Left colon (tissue), 2 donors: ENCODE measurements at places on chromosomes 3 and 15. TPM values are rescaled to one million over a fixed set of nuclear protein-coding genes. Genes with fewer than 3 reads are reported as not detected.

DNA sequence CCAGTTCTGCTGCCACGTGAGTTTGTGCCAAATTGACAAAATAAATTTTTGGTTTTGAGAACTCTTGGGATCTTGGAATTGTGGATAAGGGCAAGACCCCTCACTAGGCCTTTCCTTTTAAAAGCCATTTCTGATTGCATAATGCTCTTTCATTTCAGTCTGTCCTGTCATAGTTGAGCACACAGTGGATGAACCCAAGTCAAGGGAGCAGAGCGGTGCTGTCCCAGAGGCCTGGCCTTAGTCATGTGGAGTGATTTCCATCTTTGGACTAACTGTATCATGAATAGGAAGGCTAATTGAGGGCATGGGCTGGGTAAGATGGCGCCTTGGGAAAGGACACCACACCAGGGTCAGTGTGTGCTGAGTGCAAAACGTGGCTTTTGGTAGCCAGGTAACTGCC is 304.0 kb downstream of the UACA start:
- no peak for DNase-seq

The GREM1 gene
- 13.7 TPM for total RNA-seq

The XCR1 gene
- total RNA-seq: 0.64 TPM

The P2RY14 gene
- 7.3 TPM for total RNA-seq

DNA sequence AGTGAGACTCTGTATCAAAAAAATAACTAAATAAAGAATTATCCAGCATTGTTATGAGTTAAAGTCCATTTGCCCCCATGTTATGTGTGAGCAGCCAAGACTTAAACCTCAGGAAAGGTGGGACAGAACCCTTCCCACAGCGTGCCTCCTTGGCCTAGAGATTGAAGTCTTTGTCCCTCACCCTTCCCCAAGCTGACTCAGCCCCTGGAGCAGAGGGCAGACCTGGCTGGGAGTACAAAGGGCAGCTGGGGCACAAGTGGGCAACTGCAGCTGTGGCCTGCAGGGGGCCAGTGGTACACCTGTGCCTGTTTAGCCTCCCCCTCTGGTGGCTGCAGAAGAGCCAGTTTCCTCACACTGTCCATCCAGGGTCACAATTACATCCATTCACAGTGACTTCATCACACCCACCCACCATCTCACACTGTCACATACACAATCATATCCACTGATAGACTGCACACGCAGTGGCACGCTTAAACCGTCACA is 940 bp upstream of the ACY1 start:
- peak; percentile 80 for DNase-seq

The NANOGP8 gene
- total RNA-seq: 0.34 TPM

The CPLX3 gene
- total RNA-seq: 0.15 TPM

DNA sequence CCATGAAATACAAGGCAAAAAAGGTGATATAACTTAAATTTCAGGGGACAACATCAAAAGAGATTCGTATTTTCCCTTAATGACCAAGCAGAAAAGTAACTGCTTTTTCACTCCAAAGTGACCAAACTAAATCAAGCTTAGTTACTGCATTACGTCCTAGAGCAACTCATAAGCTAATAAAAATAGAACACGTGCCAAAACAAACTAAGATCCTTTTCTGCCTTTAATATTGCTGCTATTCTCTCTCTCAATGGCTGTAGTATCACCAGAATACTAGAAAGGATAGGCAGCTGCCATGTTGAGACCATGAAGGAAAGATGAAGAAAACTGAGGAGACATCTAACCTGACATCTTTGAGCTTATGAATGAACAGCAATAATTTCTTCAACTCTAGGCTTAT is 43.3 kb downstream of the UBXN7 start:
- no peak for DNase-seq

The TM4SF18 gene
- total RNA-seq: 2.0 TPM

The ITIH1 gene
- total RNA-seq: not detected

The GUCA1C gene
- not detected for total RNA-seq

The CYP8B1 gene
- not detected for total RNA-seq

GRCh38 chr15:82663186-82663600 is 16.0 kb upstream of the CPEB1 start:
- DNase-seq: no peak

GRCh38 chr15:33941279-33942063 is 26.8 kb upstream of the CHRM5 start:
- no peak for DNase-seq

DNA sequence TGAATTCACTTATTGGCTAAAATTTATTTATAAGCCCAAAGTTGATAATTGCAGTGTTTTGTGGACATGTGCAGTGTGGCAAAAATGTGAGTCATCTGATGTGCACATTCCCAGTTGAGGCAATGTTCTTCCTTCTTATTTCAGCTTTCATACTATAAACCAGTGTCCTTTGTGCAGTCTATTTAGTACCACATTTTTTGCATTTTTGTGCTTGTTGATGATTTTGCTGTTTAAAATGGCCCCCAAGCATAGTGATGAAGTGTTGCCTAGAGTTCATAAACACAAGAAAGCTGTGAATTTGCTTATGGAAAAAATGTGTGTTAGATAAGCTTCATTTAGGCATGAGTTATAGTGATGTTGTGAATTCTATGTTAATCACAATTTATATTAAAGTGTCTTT is 19.4 kb upstream of the IL20RB start:
- DNase-seq: no peak

The RTP1 gene
- not detected for total RNA-seq

The RHCG gene
- total RNA-seq: 0.89 TPM

The SLC12A1 gene
- total RNA-seq: not detected

The ATP13A5 gene
- total RNA-seq: not detected

GRCh38 chr3:185715091-185715490 is 109.8 kb downstream of the IGF2BP2 start:
- DNase-seq: no peak

GRCh38 chr3:86989006-86989405 is 1.9 kb downstream of the VGLL3 start:
- DNase-seq: no peak

The PLA2G4D gene
- 0.31 TPM for total RNA-seq

DNA sequence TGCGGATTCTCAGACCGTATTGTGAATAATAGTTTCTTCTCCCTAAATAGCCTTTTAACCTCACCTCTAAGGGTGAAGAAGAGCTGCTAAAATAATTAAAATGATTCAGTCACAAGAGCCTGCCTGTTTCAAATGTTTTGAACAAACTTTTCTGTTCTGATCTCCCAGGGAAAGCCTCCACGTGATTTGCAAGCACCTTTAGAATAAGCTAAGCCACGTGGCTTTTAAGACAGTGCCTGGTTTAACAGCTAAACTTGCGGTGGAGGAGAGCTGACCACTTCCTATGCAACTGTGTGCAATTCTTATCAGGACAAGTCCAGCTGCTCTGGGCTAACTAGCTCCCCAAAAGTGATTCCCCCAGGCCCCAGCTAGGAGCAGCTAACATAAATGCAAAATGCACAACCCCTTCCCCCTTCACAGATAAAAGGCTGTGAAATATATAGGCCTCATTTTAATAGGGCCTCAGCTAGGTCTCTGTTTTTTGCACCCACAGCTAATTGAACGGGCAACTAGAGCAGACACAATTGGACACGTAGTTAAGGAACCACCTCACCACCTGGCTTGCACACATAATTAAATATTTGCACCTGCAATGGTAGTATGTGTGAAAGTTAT is 401.2 kb upstream of the NR2F2 start:
- DNase-seq: no peak

- no peak for DNase-seq
These were observed 1056.4 kb downstream of the NTRK3 start for GRCh38 chr15:87200149-87200548.

DNA sequence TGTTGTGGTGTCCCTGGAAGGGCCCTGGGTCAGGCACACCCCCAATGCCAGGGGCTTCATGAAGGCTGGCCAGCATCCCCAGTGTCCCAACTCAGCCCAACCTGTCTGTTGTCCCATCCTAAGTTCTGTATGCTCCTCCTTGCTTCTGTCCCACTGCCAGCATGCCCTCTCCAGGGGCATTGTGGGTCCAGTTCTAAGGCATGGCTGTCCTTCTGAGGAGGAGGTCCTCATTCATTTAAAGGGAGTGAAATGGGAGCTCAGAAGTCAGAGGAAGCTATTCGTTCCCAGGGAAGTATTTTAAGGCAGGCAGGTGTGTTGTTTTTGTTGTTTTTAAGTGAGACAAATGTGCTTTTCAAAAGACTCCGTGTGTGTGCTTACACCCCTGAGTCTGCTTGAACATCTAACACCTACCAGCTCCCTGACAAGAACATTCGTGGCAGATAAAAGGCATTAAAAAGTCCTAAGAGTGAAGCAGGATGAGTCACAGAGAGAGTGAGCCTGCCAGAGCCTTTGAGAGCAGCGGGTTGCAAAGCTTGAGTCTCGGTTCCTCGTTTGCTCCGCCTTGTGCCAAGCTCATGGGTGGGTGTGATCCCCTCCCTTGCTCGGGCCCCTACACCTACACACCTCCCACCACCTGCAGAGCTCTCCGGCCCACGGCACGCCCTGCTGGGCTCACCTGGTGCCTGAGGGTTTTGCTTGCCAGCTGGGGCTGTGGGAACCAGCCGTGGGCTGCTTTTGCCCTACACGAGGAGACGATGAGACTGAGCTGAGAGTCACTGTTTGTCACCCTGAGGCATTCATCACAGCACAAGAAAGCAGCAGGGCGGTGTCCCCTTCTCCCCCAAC is 183.4 kb upstream of the TOPAZ1 start:
- DNase-seq: peak; percentile 32

DNA sequence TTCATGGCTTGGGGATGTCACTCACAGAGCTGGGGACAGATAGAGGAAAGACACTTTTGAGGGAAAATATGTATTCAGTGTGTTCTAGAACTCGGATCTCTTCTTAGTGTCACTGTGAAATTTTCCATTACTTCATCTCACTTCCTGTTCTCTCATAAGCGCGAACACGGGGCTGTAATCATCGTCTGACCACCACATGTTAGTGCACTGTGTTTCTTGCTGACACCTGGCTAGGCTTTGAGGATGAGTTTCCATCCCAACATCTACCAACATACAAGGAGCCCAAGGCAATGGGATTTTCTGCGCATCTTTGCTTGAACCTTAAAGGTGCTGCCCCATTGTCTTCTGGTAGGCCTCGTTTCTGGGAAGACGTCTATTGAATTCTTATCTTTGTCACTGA is 84.0 kb downstream of the LIPC start:
- no peak for DNase-seq

The UNC13C gene
- not detected for total RNA-seq

DNA sequence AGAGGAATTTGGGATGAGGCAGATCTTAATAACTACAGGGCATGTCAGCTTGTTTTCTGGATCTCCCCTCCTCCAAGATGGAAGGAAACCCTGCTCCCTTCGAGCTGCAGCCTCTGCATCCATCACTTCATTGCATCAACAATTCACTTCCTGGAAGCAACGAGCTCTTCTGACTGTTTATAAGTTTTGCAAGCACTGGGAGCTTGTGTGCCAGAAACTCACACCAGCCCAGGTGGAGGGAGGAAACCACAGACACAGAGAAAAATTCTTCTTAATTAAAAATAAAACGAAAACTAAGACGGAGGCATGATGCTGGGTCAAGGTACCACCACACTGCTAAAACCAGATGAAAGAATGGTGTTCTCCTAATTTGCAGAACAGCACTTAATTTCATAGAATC is 10.6 kb downstream of the LRIG1 start:
- DNase-seq: no peak

- no peak for DNase-seq
These were observed 70.5 kb upstream of the CCDC39 start for GRCh38 chr3:180749796-180750195.

The LRRC31 gene
- 38.5 TPM for total RNA-seq

- DNase-seq: no peak
These were observed 7.6 kb downstream of the SCG3 start for GRCh38 chr15:51688863-51689262.
